ENCODE measurements at places on chromosomes 13 and 19.
A peak's percentile ranks its signal among the peaks of the same experiment; 100 is the strongest.

DNA sequence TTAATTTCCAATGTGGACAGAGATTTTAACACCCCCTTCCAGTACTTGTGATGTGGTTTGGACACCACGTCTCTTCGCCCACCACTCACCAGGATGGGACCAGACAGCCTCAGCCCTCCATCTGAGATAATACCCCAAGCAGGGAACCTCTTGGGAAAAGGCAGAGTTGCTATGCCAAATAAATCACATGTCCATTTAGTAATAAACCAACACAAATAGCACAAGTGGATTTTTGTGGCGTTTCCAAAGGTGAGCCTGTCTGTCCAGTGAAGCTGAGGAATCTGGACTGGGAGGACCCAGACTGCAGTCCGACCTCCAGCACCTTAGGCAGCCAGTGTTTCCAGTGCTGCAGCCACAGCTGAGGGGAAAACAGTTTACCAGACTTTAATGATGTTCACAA lies 34.1 kb upstream of the GAS6 start:
- DNase-seq: no peak

- no peak for DNase-seq
Observed at GRCh38 chr13:111345682-111346081, 25.2 kb downstream of the TEX29 start.

DNA sequence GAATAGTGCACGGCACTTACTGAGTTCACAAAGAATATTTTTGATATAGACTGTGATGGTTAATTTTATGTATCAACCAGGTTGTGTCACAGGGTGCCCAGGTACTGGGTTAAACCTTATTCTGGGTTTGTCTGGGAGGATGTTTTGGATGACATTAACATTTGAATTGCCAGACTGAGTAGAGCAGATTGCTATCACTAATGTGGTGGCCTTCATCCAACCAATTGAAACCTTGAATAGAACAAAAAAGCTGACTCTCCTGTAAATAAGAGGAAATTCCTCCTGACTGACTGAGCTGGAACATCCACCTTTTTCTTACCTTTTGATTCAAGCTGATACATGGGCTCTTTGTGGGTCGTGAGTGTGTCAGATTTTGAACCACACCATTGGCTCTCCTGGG lies 1424.4 kb upstream of the MIR17HG start:
- no peak for DNase-seq

GRCh38 chr13:24899601-24900000 lies 135.6 kb downstream of the RNF17 start:
- no peak for DNase-seq

- DNase-seq: no peak
Observed at GRCh38 chr19:31890230-31890629, 455.2 kb upstream of the ZNF507 start.

DNA sequence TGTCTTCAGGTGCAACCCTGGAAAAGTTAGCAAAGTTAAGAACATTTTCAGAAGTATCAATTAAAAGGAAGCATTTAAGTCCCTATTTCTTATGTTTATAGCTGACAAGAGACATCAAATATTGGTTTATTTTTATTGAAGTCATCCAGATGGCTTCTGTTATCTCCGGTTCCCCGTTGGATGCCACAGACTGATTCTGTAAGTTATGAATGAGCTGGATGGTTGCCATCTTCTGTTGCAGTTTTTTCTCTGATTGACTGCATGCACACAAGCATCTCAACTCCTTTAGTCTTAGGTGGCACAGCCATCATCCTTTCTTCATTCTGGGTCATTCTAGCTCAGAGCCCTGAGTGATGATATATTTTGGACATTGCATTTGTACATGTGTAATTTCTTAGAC lies 10.6 kb upstream of the OXGR1 start:
- DNase-seq: no peak

DNA sequence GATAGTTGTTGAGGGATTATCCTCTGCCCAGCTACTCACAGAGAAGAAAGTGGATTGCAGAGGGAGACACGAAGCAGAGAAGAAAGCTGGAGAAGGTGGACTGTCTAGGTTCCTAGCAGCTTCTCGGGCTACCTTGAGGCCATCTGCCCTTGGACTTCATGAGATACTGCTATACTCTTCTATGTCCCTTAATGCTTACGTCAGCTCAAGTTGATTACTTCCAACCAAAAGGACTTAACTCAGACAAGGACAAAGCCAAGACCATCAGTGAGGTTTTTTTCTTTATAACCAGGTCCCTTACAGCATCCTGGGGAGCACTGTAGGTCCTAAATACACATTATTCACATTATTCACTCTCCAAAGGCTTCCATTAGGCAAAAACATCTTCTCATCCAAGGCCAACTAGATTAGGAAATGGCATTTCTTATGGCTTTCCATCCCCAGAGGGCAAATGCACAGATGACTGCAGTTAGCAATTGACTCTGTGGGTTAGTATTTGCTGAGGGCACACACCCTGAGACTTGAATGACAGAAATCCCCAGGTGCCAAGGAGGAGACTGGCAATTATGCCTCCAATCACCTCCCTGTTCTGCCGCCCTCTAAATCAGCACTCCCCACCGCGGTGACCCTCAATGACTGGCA lies 4.1 kb upstream of the UBE2L5 start:
- no peak for DNase-seq

DNA sequence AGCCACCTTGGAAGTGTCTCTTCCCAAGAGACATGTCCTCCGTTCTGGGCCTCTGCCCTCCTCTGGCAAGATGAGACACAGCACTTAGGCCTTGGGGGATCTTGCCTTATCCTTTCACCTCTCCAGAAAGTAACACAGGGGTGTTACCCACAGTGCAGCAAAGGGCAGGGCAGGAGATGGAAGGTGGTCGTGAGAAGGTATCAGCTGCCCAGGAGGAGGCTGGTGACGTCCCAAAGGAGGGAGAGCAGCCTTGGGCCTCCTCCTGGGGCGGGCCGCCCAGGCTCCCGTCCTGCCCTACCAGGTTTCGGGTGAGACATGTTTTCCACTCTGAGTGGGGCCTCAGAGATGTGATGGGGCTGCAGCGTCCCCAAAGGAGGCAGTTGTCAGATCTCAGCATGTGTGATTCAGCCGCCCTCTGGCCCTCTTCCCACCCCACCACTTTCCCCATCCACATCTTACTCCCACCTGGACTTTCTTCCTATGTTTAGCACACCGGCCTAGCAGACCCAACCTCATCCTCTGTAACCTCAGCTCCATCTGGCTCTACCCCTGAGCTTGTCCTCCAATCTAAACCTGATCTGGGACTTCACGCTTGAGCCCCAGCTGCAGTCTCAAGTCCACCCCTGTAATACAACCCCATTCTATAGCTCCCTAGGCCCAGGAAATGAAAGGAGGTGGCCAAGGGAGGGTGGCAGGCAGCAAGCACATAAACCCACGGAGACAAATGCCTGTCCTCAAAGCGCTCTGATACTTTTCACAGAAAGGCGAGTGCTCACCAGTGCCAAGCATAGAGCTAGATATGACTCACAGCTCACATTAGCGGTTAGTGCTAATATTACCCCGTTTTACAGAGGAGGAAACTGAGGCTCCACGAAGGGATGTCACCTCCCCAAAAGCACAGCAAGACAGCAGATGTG lies 9.3 kb downstream of the POU2F2 start:
- DNase-seq: no peak

DNA sequence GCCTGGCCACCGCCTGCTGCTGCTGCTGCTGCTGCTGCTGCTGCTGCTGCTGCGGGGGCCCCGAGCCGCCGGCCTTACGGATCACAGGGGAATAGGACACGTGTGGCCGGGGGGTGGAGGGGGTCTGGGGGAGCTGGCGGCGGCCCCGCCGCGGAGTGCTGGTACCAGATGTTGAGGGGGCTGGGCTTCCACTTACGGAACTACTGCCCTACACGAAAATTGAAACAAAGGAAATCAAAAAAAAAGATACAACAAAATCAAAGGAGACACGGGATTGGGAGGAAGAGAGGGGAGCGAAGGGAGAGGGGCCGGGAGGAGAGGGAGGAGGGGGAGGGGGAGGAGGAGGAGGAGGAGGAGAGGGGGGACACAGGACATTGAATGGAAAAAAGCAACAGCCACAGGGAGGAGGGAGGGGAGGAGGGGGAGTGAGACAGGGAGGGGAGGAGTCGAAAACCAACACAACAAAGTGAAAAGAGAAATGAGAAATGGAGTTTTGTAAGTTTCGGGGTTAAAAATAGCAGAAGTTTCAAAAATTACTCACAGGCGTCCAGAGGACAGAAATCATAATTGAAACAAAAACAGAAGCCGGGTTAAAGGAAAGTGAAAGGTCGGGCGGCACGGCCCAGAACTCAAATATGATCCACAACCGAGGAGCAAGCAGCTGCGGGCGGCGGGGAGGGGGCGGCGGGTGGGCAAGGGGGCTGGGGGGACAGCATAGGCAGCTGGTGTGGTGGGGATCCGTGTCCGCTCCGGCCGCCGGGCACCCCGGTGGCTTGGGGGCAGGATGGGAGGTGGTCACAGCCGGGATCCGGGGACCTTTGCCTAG lies 57.8 kb downstream of the IER2 start:
- DNase-seq: peak; percentile 57

DNA sequence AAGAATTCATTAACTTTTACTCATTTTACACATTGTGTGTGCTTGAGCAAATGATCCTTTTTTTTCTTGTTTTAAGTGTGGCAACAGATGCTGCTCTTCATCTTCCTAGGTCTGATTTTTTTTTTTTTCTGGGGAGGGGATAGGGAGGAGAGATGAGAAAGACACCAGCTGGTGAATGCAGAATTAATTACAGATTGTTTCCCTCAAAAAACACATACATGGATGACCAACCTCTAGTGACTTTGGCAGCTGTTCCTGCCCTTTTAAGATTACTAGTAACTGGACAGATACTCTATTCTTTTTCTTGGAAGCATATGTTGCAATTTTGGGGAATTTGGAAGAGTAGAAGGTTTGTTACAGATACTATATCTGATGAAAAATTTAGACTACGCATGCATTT lies 103.6 kb upstream of the MYO16 start:
- no peak for DNase-seq

DNA sequence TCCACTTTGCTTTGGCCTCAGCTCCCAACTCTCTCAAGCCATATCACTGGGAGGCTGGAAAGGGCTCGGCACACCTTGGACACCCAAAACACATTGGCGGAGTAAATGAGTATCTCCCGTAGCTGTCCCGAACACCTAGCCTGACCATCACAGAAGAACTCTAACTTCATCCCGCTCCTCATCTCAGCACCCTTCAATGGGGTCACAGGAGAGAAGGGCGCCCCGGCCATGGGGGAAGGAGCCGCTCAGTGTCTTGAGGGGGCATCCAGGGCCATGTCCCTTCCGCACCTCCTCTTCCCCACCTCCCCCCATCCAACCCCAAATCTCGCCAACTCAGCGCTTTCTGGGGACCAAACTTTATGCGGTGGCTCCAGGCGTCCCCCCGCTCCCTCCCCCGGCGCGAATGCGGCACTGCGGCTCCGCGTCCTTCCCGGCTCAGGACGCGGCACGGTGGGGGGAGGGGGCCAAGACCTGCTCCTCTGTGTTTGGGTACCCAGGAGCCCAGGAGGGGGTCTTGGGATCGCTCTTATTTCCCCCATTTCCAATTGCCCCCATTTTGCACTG lies 3.0 kb downstream of the KCNC3 start:
- DNase-seq: no peak

GRCh38 chr13:110993788-110994187 lies 78.9 kb upstream of the ANKRD10 start:
- DNase-seq: no peak

DNA sequence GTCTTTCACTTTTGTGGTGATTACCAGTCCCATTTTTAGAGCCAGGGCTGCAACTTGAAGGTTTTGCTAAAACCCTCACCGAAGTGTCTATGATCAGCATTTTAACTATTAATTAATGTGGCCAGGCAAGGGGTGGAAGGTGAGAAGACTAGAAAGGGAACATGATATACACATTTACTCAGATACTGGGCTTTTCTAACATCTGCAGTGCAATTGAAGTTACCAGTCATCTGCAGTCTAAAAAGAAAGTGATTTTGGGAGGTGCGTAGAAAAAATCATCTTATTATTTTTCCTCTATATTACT lies 481 bp downstream of the ALOX5AP start:
- DNase-seq: no peak

DNA sequence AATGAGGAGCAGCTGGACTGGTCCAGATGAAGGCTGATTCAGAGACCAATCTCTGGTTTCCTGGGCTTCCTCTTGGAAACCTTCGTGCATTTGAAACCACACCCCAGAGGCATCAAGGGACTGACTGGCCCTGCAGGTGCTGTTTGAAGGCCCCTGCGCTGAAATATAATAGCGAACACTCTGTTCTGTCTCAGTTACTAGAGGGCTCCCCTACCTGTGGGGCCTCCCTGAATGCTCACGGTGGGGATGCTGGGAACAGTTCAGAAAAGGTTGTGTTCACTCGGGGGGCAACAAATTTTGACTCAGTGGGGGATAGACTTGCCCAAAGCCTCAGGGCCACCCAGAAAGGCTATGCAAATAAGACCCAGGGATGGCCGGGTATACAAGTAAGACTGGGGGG lies 6.4 kb downstream of the CCDC8 start:
- no peak for DNase-seq

- no peak for DNase-seq
Observed at GRCh38 chr13:40819797-40820315, 30.4 kb downstream of the SLC25A15 start.

DNA sequence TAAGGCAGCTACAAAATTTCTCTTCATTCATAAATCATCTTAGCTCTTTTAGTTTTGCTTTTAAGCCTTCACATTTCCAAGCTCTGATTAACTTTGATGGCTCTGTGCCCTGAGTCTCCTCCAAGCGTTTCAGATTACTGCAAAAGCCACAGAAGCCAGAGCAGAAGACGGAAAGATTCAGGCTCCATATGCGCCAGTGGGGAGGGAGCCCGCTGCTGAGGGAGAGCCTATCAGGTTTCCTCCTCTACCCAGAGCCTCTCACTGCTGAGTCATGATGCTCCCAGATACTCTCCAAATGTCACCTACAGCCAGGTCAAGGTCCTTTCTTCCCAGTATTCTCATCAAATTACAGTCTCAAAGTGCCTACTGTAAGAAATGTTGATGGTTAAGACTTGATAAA lies 193.6 kb downstream of the RAP2A start:
- no peak for DNase-seq

DNA sequence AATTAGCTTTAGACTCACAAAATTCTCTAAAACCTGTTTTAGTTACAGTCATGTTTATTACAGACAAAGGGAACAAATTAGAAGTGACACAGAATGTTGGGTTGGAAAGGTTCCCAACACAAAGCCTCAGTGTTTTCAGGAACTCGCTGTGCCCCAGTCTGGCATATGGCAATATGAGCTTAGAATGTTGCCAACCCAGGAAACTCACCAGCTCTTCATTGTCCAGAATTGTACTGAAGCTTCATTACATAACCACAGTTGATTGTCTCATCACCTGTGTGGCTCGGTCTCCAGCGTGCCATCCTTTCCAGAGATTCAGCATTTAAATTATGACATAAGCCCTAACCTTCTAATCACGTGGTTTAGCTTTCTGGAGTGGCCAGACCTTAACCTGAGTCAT lies 19.1 kb downstream of the ZNF264 start:
- no peak for DNase-seq
